Stimulated activated memory B cell treated with anti-CD40 and anti-IgM and Interleukin-4, amounts not matched to agents 10 μg/mL and 1 μg/mL and 100 μg/mL, for 72 hours (primary cell): ENCODE measurements at places on chromosomes 7 and 10.

DNA sequence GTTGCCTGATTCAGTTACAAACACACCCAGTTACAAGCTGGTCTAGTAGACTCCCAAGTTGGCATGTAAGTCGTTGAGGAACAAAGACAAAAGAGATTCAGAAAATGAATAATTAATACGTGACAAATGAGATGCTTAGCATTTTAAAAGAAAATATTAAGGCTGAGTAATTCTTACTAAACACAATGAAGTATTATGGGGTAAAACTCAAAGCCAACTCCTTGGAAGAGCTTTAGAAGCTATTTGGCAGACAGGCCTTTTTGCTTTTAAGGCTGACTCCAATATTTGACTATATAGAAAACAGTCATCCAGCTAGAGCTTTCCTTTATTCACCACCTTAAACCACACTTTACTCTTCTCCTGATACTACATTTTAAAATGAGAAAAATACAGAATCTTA, 5.4 kb downstream of the TRDMT1 start:
- no peak for ATAC-seq

DNA sequence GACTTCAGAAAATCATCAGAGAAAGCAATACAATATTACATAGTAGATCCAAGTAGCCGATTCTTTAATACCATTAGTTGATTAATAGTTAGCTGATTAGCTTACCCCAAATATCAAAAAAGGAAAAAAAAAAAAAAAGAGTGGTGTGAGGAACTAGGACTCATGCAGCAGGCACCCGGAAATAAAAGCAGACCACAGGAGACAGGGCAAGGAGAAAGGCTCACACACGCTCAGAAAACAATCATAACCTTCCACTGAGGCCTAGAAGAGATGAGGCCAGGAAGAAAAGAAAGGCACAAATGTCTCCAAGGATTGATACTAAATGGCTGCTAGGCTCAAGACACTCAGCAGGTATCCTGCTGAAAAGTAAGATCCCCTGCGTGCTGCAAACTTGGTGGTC, 25.9 kb downstream of the TRDMT1 start:
- no peak for ATAC-seq

DNA sequence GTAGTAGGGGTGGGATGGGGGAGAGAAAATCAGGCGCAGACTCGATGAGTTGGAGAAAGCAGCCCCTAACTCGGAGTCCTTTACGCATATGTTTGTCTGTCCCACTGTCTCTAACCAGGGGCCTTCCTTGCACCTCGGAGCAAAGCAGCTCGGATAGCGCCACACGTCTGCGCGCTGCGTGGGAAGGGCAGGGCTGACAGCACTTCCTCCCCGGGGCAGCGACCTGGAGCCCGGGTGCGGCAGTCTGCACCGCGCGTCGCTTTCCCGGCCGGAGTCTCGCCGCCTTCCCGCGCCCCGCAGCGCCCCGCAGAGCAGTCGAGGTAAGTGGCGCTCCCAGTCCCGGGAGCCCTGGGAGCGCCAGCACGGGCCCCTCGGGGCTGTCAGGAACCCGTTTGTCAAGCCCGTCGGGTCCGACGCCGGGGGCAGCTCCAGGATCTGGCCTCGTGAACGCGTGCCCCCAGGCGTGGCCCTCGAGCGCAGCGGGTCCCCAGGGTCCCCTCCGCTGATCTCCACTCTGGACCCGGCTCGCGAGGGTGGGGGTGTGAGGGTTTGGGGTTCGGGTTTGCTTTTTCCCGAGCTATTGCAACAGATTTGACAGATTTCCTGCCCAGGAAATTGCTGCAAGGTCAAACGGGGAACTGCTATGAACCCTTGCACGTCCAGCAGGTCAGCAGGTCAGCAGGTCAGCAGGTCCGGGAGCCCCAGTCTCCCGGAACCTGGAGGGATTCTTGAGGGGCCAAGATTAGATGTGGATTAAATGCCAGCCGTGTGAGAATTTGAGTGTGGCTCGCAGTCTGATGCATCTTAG, 597 bp downstream of the APBB1IP start:
- peak; percentile 80 for ATAC-seq

- peak; percentile 87 for ATAC-seq
Measured at GRCh38 chr10:38038107-38038931, 27.8 kb downstream of the ZNF33A start.
